ENCODE measurements at places on chromosomes 2 and 18. TPM values are rescaled to one million over a fixed set of nuclear protein-coding genes. Genes with fewer than 3 reads are reported as not detected.

DNA sequence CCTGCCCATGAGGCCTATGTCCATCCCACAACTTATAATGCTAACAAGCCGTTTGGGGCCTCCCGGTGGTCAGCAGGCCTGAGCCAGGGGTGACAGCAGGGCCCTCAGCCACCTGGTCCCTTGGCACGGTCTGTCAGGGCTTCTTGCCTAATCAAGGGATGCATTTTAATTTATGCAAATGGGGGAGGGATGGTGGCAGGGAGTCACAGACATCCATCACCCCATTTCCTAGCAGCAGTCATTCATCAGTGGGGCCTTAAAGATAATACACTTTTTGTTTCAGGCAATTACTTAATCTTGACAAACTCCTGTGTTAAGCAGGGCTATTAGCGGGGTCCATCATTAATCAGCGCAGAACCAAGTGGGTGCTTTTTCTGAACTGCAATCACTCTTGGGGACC lies 174.5 kb downstream of the GLI2 start:
- no peak overlapping the region for H3K4me3 ChIP-seq
- peaks cover 41% of the 10 kb centered on the region for H3K4me1 ChIP-seq
- no peak for DNase-seq
- H3K36me3 ChIP-seq: no peaks in the 10 kb centered on the region

DNA sequence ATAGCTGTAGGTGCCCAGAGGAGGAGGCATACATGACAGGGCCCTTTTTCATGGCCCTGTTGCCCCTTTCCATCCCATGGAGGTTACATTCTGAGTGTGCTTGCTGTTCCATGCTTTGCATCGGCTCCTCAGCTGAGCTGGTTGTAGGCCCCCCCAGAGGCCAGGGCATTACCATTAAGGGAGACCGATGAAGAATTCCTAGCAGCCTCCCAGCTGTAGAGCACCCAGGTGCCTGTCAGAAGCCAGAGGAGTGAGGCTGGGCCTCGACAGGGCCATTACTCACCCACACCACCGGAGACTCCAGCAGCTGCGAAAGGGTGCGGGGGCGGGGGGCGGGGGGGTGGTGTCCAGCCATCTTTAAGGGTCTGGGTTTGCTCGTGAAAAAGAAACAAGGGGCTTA lies 72.2 kb downstream of the GALNT14 start:
- H3K27ac ChIP-seq: no peak overlapping the region
- H3K27me3 ChIP-seq: no peaks in the 10 kb centered on the region
- H3K4me1 ChIP-seq: no peaks in the 10 kb centered on the region
- no peak for DNase-seq
- no peak overlapping the region for H3K4me3 ChIP-seq

DNA sequence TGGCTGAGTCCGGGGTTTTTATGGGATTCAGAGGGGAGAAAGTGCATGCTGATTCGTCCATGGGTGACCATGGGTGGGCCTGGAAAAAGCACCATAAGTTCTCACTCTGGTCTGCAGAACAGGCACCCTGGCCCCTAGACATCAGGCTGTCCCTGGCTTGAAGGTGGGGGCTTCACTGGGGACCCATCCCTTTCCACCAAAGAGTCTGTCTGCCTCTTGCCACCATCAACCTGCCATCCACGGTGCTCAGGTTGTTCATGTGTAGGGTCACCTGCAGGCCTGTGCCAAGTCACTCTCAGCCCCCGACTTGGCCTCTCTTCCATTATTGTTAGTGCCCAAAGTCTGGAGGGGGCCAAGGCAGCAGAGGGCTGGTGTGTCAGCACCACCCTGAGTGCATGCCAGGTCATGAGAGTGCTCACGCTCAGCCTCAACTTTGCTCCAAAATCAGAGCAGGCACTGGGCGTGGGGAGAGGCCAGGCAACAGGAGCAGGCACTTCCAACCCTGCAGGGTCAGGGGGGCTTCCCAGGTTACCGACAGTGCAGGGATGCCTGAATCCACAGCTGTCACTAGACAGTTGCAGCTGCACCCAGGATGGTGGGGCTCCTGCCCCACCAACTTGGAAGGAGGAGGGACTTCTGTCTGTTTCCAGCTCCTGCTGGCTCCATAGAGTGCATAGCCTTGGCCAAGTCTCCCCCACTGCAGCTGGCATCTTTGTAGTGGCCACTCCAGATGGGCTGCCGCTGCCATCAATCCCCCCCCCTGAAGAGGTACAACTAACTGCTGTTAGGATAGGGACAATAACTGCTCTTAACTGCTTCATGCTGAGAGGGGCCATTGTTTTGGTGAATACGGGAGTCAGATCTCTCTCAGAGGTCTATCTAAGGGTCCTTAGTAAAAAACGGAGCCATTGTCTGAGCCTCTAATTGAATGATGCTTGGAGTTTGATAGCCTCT lies 209.3 kb downstream of the AKAIN1 start:
- H3K4me3 ChIP-seq: no peak overlapping the region
- no peaks in the 10 kb centered on the region for H3K4me1 ChIP-seq
- H3K27ac ChIP-seq: no peak overlapping the region
- H3K36me3 ChIP-seq: no peaks in the 10 kb centered on the region
- no peaks in the 10 kb centered on the region for H3K27me3 ChIP-seq
- no peak for DNase-seq

The CDKL4 gene
- polyA plus RNA-seq: not detected

GRCh38 chr2:6864231-6864754 lies 1.4 kb downstream of the CMPK2 start:
- no peaks in the 10 kb centered on the region for H3K36me3 ChIP-seq
- H3K27ac ChIP-seq: no peak overlapping the region
- DNase-seq: no peak
- H3K4me3 ChIP-seq: no peak overlapping the region
- peaks cover 39% of the 10 kb centered on the region for H3K27me3 ChIP-seq

DNA sequence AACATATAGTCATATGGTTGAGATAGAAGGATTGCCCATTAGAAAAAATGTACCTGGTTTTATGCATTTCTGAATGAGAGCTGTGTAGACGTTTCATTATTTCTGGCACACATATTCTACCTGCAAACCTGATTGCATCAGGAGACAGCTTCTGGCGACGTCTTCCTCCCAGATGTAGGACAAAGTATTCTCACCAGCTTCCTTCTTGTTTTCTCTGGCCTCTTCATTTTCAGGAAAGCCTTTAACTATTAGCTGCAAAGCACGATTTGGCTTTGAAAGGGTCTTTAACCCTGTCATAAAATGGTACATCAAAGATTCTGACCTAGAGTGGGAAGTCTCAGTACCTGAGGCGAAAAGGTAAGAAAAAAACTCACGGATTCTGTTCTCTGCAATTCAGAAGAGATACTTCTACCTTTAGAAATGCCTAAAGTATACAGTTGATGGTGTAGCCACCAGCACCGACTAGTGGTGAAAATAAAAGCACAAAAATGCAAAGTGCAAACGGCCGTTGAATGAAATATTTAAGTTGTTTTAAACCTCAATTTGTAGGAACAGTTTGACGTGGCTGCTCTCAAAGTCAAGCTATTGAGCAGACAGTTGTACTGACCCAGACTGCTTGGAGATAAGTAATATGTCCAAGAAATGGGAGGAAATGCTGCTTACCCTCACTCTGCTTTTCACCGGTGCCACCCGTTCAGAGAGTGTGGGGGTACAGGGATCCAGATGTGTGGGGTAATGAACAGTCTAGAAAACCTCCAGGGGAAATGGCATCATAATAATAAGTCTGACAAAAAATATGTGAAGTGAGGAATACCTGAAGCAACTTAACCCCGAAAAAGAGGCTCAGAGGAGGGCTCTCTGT lies 20.2 kb downstream of the IL18RAP start:
- H3K27me3 ChIP-seq: no peaks in the 10 kb centered on the region
- no peaks in the 10 kb centered on the region for H3K4me1 ChIP-seq
- no peak overlapping the region for H3K4me3 ChIP-seq
- no peak overlapping the region for H3K27ac ChIP-seq
- H3K36me3 ChIP-seq: no peaks in the 10 kb centered on the region

- H3K4me1 ChIP-seq: no peaks in the 10 kb centered on the region
- H3K4me3 ChIP-seq: no peak overlapping the region
- H3K36me3 ChIP-seq: no peaks in the 10 kb centered on the region
- DNase-seq: no peak
- H3K27ac ChIP-seq: no peak overlapping the region
- peaks cover 9% of the 10 kb centered on the region for H3K27me3 ChIP-seq
Measured at GRCh38 chr18:48123324-48123723, 192.9 kb upstream of the SMAD2 start.

The PLA2R1 gene
- polyA plus RNA-seq: 8.9 TPM
